ENCODE measurements at places on chromosomes 4 and X.
A peak's percentile ranks its signal among the peaks of the same experiment; 100 is the strongest.

DNA sequence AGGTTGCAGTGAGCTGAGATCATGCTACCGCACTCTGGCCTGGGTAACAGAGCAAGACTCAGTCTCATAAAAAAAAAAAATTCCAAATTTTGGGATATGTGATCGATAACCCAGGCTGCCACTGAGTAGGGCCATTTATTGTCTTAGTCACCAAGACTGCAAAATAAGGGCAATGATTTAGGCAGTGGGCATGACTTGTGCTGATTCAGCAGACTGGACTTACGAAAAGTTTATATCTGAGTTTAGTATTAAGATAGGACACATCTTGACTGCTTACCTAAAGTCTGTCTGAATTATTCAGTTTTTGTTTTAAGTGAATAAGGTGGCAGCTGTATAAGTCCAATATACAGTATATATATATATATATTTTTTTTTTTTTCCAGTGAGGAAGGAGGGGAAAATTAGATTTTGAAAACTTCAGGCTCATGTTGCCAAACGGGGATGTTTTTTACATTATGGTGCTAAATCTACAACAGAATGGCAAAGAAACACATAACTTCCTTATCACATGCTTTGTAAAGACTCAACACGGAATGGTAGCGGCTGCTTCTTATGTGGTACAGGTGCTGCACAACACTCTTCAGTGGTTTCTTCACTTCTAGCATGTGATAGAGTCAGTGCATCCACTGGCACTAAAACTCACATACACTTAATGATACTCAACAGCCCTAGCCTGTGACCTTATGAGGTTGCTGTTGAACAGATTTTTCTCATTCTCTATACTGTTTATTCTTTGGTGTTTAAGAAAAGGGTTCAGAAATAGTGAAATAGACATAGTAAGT, 6.5 kb downstream of the TEX13D start:
- no peak for DNase-seq

- peak; percentile 45 for DNase-seq
These were observed 922.1 kb upstream of the SLIT2 start for GRCh38 chr4:19329631-19330030.

DNA sequence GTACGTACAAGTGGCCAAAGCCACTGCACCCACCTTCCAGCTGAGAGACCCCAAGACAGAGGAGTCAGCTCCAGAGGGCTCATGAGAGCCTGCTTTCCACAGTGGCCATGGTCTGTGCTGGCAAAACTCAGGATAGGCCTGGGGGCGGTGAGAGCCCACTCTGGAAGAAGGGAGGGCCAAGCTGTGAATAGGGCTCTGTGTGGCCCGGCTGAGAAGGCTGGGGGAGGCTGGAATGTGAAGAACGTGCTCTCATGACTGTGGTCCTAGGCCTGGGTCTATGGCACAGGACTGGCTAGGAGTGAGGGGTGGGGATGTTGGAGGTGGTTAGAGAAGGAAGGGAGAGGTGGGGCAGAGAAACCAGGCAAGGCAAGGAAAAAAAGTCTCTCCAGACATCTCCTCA, 13.3 kb downstream of the STARD8 start:
- no peak for DNase-seq

- no peak for DNase-seq
These were observed 27.1 kb upstream of the ALB start for GRCh38 chr4:73376976-73377375.

DNA sequence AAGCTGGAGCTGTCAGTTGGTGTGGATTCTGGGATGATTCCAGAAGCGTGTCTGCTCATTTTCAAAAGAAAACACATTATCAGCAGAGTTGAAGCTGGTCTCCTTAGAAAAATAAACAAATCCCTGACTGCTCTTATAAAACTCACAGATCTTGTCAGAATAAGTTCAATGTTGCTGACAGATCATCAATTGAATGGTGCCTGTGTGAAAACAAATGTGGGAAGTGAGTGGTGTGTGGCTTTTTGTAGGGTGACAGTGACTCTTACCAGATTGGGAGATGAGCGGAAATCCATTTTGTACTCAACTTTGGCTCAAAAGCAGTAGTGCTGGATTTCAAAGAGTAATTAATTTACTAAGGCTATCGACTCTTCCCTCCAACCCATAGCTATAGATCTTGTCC, 807.8 kb downstream of the RAPGEF2 start:
- no peak for DNase-seq

DNA sequence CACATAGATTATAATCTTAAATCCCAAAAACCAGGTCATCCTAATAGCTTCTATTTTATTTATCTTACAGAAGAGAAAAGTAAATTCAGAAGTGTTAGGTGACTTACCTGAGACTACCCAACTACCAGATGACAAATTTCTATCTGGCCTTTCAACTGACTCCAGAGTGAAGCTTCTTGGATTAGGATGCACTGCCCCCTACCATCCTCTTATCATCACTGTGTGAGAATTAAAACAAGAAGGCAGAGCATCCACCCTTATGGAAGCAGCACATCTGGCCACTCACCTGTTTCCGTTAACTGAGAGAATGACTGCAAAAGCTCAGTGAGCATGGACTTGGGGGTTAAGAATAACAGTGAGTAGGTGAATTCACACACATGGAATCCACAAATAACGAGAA, 502.6 kb upstream of the TECRL start:
- no peak for DNase-seq

DNA sequence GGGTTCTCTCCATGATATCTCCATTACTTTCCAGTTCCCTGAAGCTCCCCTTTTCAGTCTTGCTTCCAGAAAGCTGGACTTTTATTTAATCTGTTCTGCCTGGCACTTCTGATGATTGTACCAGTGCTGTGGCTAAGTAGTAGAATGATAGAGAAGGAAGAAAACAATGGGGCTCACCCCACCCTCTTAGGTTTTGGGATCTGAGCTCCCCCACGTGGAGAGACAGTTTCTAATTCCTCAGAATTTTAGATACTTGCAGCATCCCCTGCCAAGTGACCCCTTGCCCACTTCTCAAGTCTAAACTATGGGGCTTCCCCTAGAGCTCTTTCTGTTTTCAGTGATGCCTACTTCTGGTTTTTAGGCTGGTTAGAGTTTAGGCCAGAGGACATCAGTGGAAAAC, 73.9 kb downstream of the GC start:
- no peak for DNase-seq

- peak; percentile 17 for DNase-seq
These were observed 3.1 kb downstream of the MAMLD1 start for GRCh38 chrX:150365990-150366911.

GRCh38 chr4:126633306-126633705, 999.5 kb upstream of the INTU start:
- DNase-seq, result no peak

GRCh38 chr4:100087743-100088142, 102.5 kb downstream of the DDIT4L start:
- no peak for DNase-seq

DNA sequence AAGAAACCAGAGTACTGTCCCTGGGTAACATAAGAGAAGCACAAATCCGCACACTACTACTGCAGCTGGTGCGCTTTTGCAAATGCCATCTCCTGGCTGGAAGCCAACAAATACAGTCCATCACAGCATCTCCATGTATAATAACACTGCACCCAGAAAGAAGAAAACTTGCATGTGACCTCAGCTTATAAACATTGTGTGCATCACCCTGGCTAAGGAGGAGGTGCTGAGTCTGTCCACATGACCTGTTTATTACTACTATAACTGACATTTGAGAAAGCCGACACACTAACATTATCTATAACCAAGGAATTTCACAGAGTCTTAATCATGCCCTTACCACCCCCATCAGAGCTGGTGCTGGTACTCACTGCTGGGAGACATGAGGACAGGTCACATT, 516.8 kb downstream of the CFAP47 start:
- DNase-seq, result no peak

DNA sequence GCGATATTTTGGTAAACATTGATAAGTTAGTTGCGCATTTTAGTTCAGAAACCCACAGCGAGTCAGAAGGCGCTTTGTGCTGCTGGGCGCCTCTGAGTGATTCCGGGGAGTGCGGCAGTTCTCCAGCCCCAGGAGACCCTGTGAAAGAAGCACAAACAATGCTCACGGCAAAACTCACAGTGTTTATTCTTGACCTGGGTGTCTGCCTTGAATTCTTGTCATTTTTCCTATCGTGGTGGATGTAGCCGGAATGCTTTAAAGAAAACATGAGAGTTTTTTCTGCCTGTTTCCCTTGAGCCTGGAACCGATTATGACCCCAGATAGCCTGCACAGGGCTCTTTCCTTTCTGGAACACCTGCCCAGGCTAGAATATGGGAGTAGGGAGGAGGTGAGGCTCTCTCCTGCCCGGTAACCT, 6.7 kb downstream of the TBL1X start:
- DNase-seq, result no peak

DNA sequence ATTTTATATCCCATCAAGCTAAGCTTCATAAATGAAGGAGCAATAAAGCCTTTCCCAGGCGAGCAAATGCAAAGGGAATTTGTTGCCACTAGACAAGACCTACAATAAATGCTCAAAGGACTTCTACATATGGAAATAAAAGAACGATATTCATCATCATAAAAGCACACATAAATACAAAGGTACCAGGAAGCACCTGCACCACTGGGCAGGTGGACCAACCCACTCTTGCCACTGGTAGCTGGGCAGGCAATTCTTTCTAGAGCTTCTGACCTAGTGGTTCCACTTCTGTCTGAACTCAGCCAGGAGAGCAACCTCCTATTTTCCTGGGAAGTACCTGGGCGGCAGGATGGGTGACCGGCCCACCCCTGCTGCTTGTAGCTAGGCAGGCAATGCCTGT, 237.2 kb upstream of the ITM2A start:
- DNase-seq, result no peak

- no peak for DNase-seq
These were observed at the start of gene LIMCH1 for GRCh38 chr4:41538017-41538733. TSS of gene LIMCH1 (plus strand) at chr4:41538157. CDS start at chr4:41605996, 67,839 bp downstream.

DNA sequence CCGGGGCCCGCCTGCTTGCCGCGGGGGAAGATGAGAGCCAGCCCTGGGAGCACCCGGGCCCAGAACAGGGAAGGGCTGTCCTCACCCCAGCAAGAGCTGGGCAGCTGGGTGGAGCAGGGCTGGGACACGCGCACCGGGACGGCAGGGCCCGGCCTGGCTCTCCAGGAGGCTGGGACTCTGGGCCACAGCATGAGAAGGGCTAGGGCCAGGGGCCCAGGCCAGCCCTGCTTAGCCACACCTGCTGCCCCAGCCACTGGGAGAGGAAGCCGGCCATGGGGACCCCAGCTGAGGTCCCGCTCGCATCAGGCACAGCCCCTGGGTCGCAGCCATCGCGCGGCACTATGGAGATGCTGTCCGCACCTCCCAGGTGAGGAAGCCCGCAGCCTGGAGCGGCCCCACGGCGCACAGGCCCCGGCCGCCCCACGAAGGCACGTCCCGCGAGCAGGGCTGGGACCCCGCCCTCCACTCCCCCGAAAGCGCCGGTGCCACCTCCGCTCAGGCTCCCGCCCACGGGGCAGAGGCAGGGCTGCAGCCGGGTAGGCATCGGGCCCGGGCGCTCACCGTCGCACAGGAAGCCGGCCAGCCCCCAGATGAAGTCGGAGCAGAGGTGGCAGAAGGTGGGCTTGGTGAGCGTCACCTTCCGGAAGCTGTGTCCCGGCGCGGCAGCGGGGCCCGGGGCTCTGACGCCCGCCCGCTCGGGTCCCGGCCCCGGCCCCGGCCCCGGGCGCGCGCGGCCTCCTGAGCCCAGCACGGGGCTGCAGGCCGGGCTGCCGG, 531 bp downstream of the DGKQ start:
- DNase-seq, result peak; percentile 1

GRCh38 chr4:2082118-2082517, 23.0 kb downstream of the NAT8L start:
- no peak for DNase-seq

DNA sequence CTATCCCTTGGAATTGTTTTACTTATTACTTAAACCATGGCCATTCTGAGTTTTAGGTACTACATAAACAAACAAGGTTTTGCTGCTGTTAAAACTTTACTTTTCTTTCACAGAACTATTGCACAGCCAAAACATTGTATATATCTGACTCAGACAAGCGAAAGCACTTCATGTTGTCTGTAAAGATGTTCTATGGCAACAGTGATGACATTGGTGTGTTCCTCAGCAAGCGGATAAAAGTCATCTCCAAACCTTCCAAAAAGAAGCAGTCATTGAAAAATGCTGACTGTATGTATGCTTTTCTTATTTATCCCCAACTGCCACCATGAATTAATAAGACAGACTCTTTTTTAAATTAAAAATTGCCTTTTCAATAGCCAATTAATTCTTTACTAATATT, 69.8 kb downstream of the CCKAR start:
- DNase-seq, result no peak

- no peak for DNase-seq
These were observed 73.4 kb upstream of the PLS3 start for GRCh38 chrX:115487608-115488007.

GRCh38 chr4:183986971-183987946, 82.2 kb downstream of the STOX2 start:
- peak; percentile 49 for DNase-seq

GRCh38 chrX:51955200-51955599, 61.8 kb downstream of the MAGED1 start:
- DNase-seq, result no peak

- DNase-seq, result no peak
These were observed 410 bp downstream of the GNL3L start for GRCh38 chrX:54530357-54530900.

DNA sequence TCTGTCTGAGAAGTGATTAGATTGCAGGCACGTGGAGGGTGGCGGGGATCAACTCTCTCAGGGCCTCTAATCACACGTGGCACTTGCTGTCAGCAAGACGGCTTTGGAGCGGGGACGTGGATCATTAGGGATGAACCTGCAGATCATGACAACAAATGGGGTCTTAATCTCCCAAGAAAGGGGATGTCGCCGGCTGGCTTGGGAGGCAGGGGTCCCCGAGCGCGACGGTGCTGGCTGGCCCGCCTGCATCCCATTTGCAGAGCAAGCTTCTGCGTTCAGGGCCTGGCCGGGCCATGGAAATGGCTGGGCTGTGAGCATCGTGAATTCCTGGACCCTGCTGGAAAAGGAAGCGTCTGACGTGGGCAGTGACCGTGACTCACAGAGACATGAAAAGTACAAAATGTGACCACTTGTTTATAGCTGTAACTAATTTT, 85.1 kb upstream of the SHOX start:
- DNase-seq, result no peak

DNA sequence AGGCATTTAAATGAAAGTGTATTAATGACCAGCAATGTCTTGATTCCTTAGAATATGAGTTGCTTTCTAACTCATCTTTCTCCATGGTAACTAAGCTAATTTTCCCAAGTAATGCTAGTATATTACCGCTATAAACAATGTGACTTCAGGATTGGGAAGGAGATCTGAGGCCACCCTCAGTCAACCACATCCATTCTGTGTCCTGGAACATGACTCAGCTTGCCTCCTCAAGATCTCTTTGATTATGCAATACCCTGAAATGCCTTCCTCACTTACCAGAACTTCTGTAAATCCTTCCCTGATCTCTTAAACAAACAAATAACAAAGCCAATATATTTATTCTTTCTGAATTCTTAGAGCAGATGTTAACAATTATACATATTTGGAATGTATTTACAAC, 1495.5 kb downstream of the PCDH18 start:
- DNase-seq, result no peak

- DNase-seq, result no peak
These were observed 59.4 kb upstream of the SLC7A11 start for GRCh38 chr4:138301536-138301935.
